ENCODE measurements at places on chromosomes 1 and 21.

DNA sequence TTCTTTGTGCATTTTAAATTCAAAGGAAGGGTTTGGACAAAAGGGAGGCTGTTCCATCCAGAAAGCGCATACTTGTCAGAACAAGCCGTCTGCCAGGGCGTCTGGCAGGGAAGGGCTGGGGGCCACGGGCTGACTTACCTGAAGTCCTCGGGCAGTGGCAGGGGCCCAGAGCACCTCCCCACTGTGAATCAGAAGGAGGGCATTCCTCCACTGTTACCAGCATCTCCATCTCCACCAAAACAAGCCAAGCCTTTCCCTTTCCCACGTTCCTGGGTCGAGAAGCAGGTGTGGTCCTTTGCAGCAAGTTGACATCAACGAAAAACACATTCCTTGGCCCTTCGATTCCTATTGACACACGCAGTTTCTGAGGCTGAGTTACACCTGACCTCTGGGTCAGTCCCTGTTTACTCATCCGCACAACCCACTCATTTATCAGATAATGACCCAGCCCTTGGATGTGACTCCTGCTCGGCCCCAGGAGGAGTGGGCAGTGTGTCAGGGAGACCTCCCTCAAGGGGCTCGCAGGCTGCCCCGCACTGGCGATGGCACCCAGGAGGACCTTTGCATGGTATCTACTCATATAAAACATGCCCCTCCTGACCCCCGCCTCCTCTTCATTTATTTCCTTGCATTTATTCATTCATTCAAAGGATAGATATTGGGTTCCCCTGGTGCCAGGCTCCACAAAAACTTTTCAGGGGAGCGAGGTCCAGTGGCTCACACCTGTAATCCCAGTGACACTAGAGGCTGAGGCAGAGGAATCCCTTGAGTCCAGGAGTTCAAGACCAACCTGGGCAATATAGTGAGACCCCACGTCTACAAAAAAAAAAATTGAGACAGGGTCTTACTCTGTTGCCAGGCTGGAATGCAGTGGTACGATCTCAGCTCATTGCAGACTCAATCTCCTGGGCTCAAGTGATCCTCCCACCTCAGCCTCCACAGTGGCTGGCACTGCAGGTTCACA is 60.2 kb downstream of the TOMM20 start:
- no peak for DNase-seq

DNA sequence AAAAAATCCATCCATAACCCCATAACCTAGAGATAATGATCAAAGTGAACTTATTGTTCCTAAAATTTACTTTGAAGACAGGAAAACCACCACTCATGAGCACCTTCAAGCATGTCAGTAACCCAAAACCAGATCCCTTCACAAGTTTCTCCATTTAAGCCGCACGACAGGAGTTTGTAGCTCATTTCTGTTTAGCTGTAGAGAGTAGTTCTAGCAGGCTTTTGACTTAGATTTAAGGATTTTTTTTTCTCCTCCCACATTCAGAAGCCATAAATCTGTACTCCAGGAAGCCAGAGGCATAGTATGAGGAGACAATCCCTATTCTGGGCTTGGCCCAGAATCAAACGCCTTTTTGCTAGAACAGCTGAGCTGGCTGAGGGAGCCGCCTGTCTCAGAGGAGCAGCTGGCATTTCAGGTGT is 25.6 kb downstream of the TOMM20 start:
- no peak for DNase-seq

- no peak for DNase-seq
These were observed 84.9 kb downstream of the PTPN14 start for GRCh38 chr1:214466403-214467077.

DNA sequence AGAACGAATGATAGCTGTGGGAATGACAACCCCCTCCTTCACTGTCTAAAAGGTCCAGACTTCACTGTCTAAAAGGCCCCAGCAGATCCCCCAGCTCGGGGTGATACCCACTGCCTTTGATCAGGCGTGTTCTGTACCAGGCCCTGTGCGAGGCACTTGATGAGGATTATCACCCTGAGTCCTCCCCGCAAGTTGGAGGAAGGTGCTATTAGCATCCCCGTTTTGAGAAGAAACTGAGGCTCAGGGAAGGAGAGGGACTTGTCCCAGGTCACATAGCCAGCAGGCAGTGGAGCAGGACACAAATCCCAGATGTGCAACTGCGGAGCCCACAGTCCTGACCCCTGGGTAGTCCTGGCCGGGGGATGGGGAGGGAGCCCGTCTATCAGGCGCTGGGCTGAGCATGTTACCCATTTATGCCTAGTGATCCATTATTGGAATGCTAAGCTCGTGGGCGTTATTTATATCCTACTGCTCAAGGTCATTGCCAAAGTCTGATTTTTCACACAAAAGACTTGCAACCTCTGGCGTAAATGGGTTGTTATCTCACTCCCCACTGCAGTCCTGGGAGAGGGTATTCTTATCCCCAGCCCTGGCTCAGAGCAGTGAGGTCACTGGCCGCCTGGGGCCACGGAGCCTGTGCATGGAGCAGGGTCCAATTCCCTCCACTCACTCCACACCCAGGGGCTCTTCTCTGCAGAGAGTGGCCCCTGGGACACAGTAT is 722.2 kb downstream of the MATN1 start:
- no peak for DNase-seq

GRCh38 chr1:239427712-239428111 is 41.3 kb downstream of the CHRM3 start:
- DNase-seq: no peak

DNA sequence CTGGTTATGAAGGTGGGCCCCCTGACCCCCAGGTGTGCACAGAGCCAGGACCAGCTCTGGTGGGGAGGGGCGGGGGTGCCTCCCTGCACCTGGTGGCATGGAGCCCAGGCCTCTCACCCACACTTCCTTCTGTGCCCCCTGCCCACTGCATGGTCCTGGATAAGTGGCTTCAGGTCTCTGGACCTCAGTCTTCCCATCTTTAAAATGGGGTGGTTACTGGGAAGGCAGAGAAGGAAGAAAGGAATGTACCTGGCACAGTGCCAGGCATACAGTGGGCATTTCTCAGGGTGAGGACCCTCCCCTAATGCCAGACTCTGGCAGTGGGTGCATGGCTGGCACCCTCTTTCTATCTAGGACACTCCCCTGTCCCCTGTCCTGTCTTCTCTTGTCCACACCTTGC is 7.5 kb downstream of the CLCNKA start:
- no peak for DNase-seq

- DNase-seq: no peak
These were observed 11.7 kb downstream of the PDIK1L start for GRCh38 chr1:26122988-26123973.

DNA sequence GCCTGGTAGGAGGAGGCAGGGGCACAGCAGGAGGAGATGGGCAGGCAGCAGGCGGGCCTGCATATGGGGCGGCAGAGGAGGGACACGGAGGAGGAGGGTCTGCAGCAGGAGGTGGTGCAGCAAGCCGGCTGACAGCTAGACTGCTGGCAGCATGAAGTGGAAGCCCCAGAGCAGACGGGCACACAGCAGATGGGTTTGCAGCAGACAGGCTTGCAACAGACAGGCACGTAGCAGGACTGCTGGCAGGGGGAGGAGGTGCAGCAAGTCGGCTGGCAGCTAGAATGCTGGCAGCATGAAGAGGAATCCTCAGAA is 615 bp downstream of the KRTAP10-5 start:
- DNase-seq: no peak

Measured in stimulated activated CD4-positive, alpha-beta T cell treated with anti-CD3 and anti-CD28 coated beads, Interleukin-1b, Interleukin-23, amount 100 ng/mL, for 24 hours (primary cell).